GM12865 (cell line): ENCODE measurements at places on chromosomes 6 and 20.

DNA sequence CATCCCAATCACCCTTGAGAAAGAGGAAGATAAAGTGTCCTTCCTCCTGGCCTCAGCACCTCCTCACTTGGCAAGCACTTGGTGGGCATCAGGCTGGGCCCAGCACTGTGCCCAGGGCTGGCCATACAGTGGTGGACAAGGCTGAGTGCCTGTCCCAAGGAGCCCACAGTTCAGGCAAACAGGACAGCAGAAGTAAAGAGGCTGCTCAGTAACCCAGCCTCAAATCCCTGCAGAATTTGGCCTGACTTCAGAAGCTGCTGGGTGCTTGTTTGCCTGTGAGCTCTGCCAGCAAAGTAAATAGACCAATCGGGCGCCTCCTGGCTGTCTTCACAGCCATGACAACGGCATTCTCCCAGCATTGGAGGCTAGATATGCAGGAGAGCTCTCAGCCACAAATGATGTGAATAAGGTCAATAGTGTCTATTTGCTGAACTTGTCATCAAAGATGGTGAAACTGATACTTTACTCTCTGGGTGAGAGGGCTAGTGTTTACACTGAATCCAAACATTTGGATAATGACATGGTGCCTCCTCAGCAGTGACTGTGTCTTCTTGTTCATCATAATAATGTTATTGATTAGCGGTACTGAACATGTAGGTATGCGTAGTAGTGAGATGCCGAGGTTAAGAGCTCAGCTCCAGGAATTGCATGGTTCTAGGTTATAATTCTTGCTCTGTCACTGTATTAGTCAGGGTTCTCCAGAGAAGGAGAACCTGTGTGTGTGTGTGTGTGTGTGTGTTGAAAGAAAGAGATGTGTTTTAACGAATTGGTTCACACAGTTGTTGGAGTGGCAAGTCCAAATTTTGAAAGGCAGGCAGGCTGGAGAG, 36.9 kb upstream of the FANCE start:
- peak; percentile 32 for DNase-seq

DNA sequence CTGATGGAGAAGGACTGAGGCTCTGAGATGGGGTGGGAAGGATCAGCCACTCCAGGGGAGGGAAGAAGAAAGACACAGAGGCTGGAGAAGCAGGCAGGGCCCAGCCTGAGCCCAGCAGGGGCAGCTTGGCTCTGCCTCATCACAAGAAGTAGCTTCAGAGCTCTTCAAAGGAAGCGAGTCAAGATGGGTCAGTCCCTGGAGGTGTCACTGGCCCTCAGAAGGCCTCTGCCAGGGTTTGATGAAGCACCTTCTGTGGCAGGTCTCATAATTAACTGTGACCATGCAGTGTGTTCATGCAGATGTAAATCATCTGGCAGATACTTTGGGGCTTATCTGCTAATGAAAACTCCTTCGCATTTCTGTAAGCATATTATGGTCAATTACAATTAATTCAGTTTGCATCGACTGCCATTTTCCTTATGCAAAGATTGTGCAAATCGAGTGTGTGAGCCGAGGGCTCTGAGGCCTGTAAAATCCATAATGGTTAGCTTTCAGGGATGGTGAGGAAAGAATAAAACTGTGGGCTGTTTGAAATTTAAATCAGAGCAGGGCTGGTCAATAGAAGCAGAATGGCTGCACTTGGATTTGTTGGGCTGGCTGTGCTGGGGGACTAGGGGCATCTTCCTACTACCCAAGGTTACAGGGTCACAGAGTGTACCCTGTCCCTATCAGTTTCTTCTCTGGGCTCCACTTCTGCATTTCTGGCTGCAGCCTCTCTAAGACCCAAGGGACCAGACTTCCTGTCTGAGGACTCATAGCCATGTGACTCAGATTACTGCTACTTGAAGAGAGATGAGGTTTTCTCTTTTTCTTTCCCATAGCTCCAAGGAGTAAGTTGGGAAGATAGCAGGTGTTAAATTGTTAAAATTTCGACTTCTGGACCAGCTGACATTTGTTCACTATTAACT, 376.6 kb downstream of the DHX35 start:
- DNase-seq = peak; percentile 51

- no peak for DNase-seq
Measured at GRCh38 chr6:70079241-70079640, 212.9 kb downstream of the COL19A1 start.

DNA sequence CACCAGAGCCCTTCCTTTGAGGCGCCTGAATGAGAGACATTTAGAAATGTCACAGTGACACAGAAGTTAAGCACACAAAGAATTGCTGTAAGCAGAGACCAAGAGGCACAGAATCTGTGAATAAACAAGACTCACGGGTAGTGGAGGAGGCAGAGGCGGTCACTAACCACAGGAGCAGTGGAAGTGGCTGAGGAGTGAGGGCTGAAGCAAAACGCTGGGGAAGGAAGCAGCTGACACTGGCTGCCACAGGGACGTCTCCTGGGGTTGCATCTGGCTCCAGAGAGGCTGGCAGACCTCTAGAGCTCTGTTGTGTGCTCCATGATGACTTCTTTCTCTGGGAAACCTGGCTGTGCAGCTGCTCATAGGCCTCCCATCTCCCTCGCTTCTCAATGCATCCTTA, 65.0 kb upstream of the SLC2A12 start:
- no peak for DNase-seq

- no peak for DNase-seq
Measured at GRCh38 chr6:15110726-15111354, 135.0 kb upstream of the JARID2 start.

- no peak for DNase-seq
Measured at GRCh38 chr6:165245701-165246100, 63.7 kb downstream of the C6orf118 start.

- DNase-seq = peak; percentile 87
Measured at GRCh38 chr6:235763-236360, 56.4 kb upstream of the DUSP22 start.

- DNase-seq = no peak
Measured at GRCh38 chr6:113526553-113526952, 330.6 kb upstream of the MARCKS start.

- DNase-seq = no peak
Measured at GRCh38 chr6:17938901-17939300, 48.5 kb downstream of the KIF13A start.

- DNase-seq = peak; percentile 41
Measured at GRCh38 chr6:111057074-111057752, 30.1 kb upstream of the SLC16A10 start.

DNA sequence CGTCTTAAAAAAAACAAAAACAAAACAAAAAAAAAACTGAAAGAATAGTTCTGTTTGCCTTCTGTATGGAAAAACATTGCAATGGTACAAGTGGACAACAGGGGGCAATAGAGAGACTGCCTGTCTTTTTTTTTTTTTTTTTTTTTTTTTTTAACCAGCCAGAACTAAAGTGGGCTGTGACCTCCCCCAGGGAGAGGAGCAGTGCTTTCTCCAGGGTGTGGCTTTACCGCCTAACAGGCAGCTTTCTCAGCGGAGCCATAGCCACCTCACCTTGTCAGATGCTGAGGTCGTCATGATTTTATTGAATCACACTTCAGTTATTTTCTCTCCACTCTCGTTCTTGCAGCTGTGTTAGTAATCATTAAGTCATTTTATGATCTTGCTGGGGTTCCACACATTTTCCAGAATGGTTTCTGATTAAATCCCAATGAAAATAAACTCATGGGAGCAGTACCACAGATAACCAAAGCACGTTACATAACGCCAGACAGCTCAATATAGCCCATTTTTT, 78.4 kb downstream of the GMPR start:
- peak; percentile 52 for DNase-seq

DNA sequence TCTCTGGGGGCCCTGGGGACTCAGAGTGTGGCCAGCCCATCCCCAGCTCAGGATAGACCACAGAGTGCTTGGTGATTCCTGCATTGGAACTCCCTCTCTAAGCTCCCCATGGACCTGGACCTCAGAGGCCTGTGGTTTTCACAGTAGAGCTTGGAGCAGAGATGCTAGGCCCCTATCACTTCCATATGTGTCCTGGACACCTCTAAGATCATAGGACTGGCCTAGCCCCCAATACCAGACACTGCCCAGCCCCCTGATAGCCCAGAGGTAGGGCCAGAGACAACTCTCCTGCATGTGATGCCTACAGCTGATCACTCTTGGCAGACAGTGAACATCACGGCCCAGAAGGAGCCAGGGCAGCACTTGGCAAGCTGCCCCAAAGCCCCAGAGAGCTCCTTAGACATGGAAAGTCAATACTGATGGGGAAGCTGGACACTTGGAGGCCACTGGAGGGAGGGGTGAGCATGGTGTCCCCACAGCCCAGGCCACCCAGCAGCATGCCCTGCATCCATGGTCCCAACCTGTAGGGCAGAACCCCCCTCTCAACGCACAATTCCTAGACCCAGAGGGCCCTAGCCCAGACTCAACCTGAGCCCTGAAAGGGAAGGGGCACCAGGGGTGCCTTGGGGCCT, 27.1 kb downstream of the UBD start:
- DNase-seq = no peak

DNA sequence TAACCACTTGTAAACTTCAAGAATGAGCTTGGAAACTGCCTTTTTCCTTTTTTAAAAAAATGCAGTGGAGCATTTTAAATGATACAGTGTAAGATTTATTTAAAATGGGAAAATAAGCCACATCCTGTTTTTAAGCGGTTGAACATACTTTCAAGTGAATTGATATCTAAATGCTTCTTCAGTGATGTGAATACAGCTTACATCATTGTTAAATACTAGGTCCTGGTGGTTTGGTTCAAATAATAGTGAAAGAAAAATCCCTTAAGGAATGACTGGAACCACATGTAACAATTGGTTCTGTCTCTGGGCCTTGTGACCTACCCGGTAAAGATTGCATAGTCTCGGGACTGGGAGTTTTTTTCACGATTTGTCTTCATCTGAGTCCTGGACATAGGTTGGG, 44.2 kb downstream of the BMP6 start:
- no peak for DNase-seq

DNA sequence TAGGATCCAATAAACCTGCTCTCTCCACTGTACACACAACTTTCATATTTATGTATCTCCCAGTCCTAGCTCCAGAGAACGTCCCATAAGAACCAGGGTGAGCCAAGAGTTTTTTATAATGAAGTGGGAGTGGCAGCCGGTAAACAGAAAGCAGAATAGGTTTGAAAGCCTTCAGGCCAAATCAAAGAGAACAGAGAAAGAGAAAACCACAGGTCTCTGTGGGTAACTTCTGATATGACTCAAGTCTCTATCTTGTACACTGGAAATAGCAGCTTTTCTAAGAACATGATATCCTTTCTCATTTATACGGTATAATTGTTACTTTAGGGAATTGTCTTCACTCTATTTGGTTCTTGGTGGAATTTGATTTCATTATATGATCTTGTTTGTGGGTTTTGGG, 273.6 kb downstream of the PACRG start:
- peak; percentile 74 for DNase-seq

GRCh38 chr6:105786449-105786848, 299.7 kb upstream of the PRDM1 start:
- no peak for DNase-seq

- no peak for DNase-seq
Measured at GRCh38 chr20:62830821-62831220, 14.0 kb downstream of the COL9A3 start.

GRCh38 chr20:57622579-57623381, 2.6 kb upstream of the ZBP1 start:
- peak; percentile 72 for DNase-seq

- no peak for DNase-seq
Measured at GRCh38 chr6:51949526-51949925, 137.9 kb downstream of the PKHD1 start.

- no peak for DNase-seq
Measured at GRCh38 chr6:161301338-161301737, 27.5 kb upstream of the AGPAT4 start.

DNA sequence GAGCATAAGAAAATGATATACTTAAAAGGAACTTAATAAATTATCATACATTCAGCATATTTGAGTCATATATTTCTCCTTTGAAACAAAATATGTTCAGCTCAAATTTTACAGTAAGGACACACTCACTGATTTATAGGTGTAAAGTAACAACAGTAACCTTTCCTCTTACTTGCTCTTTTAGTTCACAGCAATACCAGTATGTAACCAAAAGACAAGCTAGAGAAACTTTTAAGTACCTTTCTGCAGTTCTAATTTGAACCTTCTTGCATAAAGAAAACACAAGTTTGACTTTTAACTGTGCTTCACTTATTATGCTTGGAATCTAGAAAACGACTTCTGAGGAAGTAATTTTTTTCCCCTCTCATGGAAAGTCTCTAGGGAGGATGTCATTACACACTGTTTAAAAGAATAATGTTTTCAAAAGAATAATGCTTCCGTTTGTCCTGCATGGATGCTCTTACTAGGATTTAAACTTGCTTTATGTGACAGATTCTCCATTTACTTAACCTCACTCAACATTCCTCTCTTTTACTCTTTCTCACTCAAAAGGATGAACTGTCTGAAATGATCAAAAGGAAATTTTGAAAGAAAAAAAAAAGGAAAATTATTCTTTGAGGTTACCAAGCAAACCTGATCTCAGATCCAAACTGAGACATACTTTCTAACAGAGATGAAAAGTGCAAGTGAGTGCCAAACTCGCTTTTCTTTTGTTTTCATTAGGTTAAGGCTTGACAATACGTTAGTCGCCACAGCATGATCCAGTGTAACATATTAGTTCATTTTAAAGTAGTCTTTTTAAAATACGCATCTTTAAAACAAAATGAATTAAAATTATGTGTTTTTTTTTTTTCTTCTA, 22.4 kb upstream of the CALHM6 start:
- no peak for DNase-seq

DNA sequence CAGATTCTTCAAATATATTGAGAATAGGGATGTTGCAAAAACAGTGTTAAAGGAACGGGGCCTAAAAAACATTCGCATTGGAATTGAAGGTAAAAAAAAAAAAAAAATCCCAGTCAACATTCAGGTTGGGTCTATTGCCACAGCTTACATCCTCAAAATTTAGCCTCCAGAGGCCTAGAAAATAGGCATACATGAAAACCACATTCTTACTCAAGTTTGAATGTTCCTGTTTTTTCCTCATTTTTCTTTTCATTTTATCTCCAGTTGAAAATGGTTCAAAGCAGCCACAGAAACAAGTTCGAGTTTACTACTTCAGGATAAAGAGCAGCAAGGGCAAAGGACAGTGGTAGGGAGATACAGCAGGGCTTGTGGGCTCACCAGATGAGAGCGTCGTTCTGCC, 41.9 kb downstream of the KCTD20 start:
- DNase-seq = no peak

- DNase-seq = peak; percentile 61
Measured at GRCh38 chr6:42505385-42505718, 53.6 kb upstream of the TRERF1 start.

- DNase-seq = no peak
Measured at GRCh38 chr6:104322841-104323240, 536.9 kb downstream of the HACE1 start.

GRCh38 chr6:21501815-21502214, 91.7 kb upstream of the SOX4 start:
- DNase-seq = no peak

- peak; percentile 67 for DNase-seq
Measured at GRCh38 chr6:72616406-72617015, 5.4 kb upstream of the KCNQ5 start.
